ENCODE measurements at places on chromosomes 3 and 15.

GRCh38 chr3:171524921-171525310, 64.7 kb upstream of the TNIK start:
- no peak for DNase-seq

GRCh38 chr15:32651229-32651837, 9.8 kb downstream of the SCG5 start:
- DNase-seq, result peak; percentile 20

GRCh38 chr3:128317101-128317697, 149.5 kb downstream of the DNAJB8 start:
- no peak for DNase-seq

DNA sequence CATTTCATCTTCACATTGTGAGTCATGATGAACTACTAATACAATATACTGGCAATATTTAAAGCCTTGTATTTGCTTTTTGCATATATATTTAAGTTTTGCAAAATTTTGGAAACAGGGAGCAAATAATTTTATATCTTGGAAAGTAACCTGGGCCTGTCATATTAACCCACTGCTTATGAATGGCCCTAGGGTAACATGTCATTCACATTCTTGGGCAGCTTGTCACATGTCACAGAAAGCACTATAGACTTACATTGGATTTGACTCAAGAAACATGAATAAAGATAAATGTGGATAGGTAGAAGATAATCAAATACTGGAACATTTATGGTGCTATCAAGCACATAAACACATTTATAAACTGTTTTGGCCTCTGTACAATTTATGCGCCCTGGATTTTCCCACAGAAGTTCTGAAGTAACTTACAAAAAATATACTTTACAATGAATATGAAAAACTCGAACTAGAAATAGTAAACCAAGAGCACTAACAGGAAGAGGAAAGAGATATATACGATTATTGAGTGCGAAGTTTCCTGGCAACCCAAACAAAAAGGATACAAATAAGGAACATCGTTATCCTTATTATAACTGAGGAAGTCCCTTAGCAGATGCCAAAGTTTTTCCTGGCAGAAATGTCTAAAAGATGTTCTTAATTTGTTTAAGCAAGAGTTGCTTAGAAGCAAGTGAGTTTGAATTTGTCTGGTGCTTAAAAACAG, 257.2 kb downstream of the RBMS3 start:
- no peak for DNase-seq

DNA sequence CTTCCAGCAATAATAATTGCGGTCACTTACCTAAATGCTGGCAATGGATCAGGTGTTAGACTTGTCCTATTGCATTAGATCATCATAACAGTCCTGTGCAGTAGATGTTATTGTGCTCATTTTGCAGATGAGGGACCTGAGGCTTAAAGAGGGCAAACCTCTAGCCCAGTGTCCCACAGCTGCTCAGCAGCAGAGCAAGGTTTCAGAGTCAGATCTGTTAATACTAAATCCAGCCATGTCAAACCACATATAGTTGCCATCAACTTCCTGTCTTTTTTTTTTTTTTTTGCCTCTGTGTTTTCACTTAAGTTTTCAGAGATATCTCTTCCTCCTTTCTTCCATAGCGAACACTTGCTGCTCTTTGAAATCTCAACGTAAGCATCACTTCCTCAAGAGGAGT, 12.1 kb downstream of the FEZF2 start:
- DNase-seq, result no peak

GRCh38 chr3:113514265-113514769, 639 bp downstream of the SPICE1 start:
- no peak for DNase-seq
